Myocyte (in vitro differentiated cells): ENCODE measurements at places on chromosomes 1 and 21. TPM values are rescaled to one million over a fixed set of nuclear protein-coding genes. Genes with fewer than 3 reads are reported as not detected.

DNA sequence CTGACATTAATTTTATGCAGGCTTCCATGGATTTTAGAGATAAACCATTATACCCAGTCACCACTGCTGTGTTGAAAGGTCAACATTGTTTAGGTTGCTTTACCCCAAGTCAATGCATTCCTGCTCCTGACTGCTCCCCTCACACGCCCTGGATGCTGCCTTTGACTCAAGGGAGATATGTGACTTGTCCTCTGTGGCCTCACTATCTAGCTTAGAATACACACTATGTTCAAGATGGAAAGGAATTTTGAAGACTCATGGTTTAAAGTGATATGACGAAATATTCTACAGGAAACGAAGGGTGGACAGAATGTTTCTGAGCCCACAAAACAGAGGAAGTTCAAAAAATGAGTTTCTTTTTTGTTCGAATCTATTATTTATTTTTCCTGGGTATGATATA, 170.4 kb upstream of the NR5A2 start:
- no peak for DNase-seq

The FCAMR gene
- total RNA-seq = not detected in 2 replicates

- no peak for DNase-seq
These were observed 2.2 kb upstream of the EIF2B3 start for GRCh38 chr1:44988531-44989156.

DNA sequence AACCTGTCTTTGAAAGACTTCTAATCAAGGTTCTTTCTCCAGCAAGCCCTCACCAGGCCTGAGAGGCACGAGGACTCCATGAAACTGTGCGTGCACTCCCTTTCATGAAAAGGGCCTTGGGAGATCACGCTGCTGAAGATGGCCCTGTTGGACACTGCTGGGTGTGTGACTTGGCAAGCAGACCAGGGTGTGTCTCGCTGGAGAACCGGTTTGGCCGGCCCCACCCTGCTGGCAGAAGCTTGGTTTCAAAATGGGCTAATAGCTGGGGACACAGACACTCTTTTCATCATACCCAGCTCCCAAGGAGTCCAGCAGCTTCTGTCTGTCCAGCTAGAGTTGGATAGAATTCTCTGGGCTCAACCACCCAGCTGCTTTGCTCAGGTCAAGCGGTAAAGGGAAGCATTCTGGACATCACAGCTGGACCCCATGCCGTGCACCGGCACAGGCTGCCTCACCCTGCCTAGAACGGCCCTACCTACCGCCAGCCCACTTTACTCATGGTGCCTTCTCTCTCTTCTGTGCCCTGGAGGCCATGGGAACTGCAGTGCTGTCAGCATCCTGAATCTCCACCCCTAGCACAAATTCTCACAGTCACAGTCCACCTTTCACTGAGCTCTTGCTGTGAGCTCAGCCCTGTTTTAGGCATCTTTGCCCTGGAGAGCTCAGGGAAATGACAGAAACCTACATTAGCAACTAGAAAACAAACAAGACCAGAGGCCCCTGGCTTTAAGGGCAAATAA, 24.6 kb downstream of the PKP1 start:
- peak; percentile 35 for DNase-seq

GRCh38 chr1:151993084-151993733, 450 bp downstream of the S100A10 start:
- DNase-seq = peak; percentile 58
